ENCODE measurements at places on chromosomes 2 and 18.
A peak's percentile ranks its signal among the peaks of the same experiment; 100 is the strongest.

DNA sequence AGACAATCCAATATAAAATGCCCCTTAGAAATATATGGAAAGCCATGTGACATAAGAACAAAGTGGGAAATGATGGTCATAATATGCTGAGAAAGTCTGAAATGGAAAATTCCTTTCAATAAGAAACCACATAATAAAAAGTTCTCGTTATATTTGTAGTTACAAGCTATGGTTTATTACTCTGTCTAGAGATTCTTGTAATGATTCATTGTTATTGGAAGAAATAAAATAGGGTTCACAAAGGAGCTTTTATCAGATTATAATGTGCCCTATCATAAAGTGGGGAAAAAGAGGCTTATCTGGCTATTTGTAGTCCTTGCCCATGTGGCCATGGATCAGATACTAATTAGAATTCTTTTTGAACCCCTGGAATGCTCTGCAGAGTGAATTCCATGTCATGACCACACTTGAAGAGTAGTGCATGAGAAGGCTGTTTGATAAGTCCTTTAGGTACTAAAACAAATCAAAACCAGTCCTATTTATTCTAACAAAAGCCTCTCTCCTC is 420.7 kb upstream of the NRP2 start:
- DNase-seq = no peak

GRCh38 chr2:168851674-168852320 is 38.4 kb downstream of the SPC25 start:
- no peak for DNase-seq

- DNase-seq = no peak
Measured at GRCh38 chr2:218280260-218280870, 10.0 kb downstream of the PNKD start.

- no peak for DNase-seq
Measured at GRCh38 chr2:159098921-159099411, 130.5 kb downstream of the TANC1 start.

DNA sequence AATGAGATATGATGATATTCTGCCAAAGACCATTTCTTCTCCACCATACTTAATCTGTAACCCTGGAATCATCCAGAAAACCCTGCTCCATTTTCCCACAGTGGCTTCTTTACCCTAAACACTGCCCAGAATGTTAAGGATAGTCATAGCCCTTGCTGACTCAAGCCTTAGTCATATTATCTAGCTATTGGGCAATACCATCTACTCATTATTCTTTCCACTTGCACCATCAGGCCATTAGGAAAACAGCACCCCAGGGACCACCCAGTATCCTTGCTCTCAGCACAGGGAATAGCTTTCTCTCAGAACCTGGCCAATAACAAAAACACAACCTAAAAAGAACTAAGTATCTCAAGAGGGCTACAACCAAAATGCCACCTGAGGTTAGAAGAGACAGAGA is 445.7 kb upstream of the SLC14A2 start:
- DNase-seq = no peak

- DNase-seq = peak; percentile 32
Measured at GRCh38 chr2:100416935-100417710, at the start of gene CHST10. Gene CHST10, minus strand, starts transcription at chr2:100417668. Its CDS starts 10,993 bp downstream, at chr2:100406675.

GRCh38 chr18:61545281-61546245 is 212.3 kb downstream of the CDH20 start:
- no peak for DNase-seq

DNA sequence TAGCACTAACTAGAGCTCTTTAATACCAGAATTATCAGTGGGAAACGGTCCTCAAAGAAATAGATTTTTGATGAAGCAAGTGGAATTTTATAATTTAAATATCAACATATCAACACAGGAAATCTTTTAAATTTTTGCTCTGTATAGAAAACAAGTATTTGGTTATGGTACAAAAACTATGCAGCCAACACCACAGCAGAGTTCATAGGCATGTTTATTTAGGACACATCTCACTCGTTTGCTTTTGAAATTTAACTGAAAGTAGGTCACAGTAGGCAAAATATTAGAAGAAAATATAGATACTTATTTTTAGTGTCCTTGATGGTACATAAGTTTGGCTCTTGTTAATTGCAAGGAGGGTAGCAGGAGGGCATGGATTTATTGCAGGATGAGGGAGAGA is 34.3 kb upstream of the TANC1 start:
- DNase-seq = no peak

DNA sequence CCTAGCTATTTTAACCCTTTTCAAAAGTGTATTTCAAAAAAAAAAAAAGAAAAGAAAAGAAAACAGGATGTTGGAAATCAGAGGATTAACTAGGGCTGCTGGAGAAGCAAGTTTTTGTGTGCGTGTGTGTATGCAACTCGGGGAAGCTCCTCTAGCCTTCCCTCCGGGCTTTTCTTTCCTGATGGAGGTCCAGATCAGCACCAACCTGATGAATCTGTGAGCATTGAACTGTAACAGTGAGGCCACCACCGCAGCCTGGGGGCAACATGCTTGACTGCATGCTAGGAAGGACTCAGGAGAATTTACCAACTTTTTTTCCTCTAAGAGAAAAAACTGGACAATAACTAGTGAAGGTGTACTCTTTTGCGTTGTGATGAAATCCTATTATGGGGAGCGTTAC is 2.3 kb downstream of the OBSL1 start:
- no peak for DNase-seq

- DNase-seq = no peak
Measured at GRCh38 chr2:239387811-239388210, 13.0 kb downstream of the HDAC4 start.

DNA sequence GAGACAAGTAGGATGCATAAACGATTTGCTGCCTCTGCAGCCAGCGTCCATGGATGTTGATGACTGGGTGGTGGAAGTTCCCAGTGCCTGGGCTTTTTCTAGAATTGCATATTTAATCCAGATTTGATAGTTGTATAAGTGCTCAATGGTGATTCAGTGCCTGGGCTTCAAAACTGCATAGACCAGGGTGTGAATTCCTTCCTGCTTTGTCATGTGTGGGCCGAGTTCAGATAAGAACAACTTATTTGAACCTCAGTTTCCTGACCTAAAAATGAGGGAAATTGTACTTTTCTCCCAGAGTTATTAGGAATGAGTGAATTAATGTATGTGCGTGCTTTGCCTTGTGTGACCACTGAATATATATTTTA is 154.6 kb downstream of the WDSUB1 start:
- no peak for DNase-seq

Measured in CD4-positive, alpha-beta T cell treated with Interleukin-21 for 1 hour (primary cell).